ENCODE measurements at places on chromosomes 1 and 21. TPM values are rescaled to one million over a fixed set of nuclear protein-coding genes. Genes with fewer than 3 reads are reported as not detected.

- no peak for ATAC-seq
Observed at GRCh38 chr21:41520560-41521442, 12.8 kb upstream of the TMPRSS2 start.

GRCh38 chr1:84377480-84378095 lies 20.7 kb upstream of the DNASE2B start:
- ATAC-seq, result no peak

DNA sequence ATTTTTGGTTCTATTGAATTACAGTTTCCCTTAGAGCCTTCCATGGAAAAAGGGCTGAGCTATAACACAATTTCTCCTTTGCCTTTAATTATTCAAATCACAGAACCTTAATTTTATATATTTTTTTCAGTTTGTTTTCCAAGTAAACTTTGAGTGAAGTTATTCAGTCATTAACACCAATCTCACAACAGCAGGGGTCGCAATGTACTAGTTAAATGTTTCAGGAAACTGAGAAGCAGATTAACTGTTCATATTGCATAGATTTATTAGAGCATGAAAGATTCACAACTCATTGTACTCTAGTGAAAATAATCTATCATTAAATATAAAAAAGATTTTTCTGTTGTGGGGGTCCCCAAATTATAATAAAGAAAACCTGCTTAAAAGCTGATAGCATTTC lies 64.1 kb downstream of the KIFAP3 start:
- no peak for ATAC-seq

DNA sequence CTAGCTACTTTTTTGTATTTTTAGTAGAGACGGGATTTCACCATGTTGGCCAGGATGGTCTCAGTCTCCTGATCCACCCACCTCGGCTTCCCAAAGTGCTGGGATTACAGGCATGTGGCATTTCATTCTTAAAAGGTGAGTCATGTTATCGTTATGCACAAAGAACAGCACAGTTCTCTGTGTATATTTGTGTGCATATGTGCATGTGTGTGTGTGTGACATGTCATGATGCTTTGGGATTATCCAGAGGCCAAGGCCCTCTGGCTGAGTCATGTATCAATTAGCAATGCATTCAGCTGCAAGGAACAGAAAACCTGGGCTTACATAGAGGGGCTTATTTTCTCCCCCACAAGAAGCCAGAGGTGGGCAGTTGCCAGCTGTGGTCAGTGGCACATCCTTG lies 301.7 kb upstream of the KAZN start:
- ATAC-seq, result no peak

ATAD3C gene
- 2.1 TPM for total RNA-seq

OR2L2 gene
- total RNA-seq, result not detected

Measured in esophagus mucosa (tissue), 1 donor.